ENCODE measurements at places on chromosomes 11 and 22.

DNA sequence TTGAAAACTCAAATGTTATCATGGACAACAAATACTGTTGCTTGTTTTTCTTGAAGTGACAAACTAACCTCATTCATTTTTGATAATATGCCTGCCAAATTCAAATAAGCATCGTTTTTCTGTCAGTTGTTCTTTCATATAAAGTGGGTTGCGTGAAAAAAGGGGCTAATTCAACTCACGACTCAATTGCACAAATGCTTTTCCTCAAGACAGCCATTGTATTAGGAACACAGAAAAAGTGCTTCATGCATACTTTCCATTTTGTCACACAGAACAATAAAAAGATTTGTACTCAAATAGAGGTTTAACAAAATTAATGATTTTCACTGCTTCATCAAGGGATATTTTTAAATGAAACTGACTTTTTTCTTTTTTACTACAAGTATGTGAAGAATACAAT lies 94.6 kb upstream of the ALKBH3 start:
- DNase-seq, result no peak

DNA sequence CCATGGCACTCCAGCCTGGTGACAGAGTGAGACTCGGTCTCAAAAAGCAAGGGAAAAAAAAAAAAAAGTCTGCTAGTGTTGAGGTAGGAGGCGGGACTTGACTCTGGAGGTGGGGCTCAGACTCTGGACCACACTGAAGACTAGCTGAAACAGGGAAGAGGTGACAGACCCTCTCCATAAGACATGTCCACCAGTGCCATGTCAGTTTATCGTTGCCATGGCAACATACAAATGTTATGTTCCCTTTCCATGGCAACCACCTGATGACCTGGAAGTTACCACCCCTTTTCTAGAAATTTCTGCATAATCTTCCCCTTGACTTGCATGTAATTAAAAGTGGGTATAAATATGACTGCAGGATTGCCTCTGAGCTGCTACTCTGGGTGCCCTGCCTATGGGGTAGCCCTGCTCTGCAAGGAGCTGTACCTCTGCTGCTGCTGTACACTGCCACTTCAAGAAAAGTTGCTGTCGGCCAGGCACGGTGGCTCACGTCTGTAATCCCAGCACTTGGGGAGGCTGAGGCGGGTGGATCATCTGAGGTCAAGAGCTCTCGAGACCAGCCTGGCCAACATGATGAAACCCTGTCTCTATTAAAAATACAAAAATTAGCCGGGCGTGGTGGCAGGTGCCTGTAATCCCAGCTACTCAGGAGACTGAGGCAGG lies 55.1 kb downstream of the KIAA1671 start:
- no peak for DNase-seq

GRCh38 chr22:20464096-20464614 lies 26.5 kb upstream of the SCARF2 start:
- no peak for DNase-seq

- peak; percentile 50 for DNase-seq
Observed at GRCh38 chr11:17972987-17973386, 39.9 kb downstream of the SERGEF start.

GRCh38 chr11:130456286-130456685 lies 7.8 kb downstream of the ADAMTS15 start:
- DNase-seq, result no peak

DNA sequence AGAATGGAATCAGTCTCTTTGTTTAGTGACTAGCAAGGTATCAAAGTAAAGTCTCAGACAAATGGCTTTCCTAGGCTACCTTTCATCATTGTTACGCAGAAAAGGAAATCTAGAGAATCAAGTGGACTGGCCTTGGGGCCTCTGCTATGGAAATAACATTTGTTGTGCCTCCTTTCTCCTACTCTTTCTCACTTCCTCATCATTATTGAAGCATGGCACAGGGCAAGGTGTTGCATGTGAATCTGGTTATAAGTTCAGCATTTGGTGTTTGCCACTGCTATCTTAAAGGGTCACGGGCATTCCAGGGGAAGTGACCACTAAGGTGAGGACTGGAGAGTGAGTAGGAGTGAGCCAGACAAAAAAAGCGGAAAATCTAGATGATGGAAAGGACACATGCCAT lies 54.9 kb downstream of the GLYATL1 start:
- DNase-seq, result no peak

DNA sequence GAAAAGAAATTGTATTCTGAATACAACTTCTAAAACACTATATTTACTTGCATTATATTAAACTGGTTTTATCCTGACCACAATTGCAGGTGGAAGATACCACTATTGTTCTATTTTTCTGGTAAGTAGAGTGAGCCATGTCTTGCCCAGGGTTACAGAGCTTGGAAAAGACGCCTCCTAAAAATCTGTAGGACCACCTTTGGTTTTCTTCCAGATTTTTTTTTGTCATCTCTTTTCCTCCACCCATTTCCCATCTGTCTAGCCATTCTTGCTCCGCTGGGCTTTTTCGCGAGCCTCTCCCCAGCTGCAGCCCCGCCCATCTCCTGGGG lies 294 bp upstream of the MTMR3 start:
- no peak for DNase-seq

DNA sequence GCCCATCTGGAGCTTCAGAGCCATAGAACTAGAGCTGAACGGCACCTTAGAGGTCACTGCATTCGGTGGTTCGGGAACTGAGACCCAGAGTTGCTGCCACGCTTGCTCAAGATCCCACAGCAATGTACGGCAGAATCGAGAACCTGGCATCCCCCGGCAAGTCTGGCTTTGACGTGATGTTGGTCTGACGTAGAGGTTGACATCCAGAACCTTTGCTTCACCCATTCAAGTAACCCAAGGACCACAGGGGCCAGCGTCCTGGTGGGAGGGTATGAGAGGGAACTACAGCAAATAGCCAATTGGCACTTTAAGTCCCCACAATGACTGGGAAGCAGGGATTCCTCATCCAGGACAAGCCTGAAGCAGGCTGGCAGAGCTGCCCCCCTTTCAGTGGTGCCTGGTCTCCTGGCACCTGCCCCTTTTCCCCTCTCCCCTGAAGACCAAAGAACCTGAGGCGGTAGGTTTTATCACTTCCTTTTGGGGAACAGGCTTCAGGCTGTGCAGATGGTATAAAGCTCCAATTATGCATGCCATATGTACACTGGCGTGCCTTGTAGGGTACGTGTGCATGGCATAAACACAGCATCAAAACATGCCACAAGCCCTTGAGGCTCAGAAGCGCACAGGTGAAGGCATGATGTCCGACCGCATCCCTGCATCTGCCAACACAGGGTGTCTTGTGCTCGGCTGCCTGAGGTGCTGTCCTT lies 15.3 kb upstream of the TEF start:
- no peak for DNase-seq

DNA sequence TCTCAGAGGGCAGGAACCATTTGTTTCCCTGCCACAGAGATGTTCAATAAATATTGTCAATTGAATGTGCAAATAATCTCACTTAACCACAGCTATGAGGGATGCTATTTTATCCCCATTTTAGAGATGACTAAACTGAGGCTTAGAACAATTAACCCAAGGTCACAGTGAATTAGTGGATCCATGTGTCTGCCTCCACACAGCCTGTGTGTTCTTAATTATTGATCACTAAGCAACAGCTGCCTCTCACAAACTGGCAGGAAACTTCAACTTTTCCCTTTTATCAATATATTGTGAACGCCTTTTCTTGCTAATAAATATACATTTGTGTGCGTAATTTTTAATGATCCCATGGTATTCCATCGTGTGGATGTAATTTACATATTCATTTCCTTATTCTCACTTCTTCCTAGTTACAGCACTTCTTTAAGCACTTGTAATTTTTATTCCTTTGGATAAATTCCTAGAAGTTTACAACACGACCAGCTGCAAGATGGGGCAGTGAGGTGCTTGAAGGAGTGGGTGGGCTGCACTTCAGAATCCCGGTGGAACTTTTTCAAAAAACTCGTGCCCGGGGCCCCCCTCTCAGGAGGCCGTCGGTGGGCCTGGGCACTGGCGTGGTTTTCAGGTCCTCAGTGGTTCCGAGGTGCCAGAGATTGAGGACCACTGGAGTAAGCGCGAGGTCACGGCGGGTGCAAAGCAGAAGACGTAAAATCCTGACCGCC lies 915 bp upstream of the SREBF2 start:
- DNase-seq, result no peak

DNA sequence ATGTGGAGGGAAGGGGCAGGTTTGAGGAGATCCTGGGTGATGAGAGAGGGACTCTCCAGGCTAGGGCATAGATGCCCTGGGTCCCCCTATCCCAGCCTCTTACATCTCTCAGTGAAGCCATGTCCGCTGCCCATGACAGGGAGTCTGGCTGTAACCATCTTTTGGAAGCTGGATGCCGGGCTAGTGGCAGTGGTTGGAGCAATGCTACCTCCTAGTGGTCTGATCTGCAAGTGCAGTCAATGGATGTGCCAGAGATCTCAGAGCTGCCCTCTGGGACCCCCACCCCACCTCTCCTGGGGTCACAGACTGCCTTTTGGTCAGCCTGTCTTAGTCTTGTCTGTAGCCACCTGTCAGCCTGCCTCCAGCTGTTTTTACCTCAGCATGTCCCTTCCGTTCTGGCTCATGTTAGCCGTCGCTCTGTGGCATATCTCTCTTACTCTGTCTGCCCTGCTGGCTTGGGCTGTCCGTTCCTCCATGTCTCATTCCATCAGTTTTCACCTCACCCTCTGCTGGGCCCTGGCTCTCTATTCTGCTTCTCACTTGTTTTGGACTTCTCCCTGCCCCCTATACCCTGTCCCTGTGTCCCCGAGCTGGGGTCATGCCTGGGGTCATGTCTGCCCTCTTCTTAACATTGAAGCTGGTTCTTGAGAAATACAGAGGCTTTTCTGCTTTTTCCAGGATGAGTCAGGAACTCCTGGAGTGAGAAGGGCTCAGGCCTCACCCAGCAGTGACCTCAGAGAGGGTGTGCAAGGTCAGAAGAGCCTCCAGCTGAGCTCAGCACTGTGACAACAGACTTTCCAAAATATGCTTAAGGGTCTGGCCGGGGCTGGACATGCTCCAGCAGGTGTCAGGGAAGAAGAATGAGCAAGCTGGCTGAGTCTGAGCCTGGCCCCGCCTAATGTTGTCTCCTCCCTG lies 52.0 kb upstream of the THY1 start:
- peak; percentile 54 for DNase-seq

- peak; percentile 94 for DNase-seq
Observed at GRCh38 chr11:44634401-44635281, 69.2 kb downstream of the CD82 start.

DNA sequence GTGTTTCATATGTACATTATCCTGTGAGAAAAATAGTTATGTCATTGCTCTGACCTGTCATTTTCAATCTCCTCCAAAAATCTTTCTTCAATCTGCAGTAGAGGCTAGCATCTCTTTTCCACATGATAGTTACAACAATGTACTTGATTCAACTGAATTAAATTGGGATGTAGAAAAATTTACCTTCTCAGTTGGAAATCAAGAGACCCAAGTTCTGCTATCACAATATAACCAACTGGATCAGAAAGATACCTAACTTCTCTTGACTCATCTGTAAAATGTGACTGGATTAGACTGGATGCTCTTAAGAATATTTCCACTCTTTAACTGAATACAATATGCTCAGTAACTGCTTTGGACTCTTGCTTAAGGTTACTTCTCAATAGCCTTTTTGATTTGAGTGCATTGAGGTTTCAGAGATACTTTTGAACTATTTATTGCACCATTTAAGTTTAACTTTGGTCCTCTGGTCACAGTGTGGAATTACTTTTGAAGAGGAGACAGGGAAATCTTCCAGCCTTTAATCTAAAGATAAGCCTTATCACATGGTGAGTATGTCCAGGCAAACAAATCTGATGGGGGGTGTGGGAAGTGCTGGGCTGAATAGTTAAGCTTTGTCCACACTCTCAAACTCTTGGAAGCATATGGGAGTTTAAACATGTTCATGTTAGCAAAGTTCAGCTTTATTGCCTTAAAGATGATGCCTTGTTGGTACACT lies 82.3 kb downstream of the YAP1 start:
- no peak for DNase-seq

GRCh38 chr11:128294001-128294670 lies 293.2 kb downstream of the ETS1 start:
- no peak for DNase-seq

DNA sequence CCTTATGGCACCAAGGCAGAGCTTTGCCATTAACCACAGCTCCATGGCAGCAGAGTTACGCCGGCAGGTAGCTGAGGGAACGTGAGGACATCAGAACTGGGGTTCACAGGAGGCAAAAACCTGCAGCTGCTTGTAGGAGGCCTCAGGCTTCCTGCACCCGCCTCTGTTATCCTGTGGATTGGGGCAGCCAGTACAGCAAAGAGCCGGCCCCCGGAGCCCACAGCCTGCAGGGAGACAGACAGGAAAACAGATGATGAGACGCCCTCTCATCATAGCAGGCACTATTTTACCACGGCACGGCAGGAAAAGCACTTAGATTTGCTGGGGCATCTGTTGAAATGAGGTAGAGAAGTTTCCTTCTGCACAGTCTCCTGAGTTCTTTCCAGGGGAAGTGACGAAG lies 870.3 kb downstream of the TBC1D22A start:
- DNase-seq, result no peak

DNA sequence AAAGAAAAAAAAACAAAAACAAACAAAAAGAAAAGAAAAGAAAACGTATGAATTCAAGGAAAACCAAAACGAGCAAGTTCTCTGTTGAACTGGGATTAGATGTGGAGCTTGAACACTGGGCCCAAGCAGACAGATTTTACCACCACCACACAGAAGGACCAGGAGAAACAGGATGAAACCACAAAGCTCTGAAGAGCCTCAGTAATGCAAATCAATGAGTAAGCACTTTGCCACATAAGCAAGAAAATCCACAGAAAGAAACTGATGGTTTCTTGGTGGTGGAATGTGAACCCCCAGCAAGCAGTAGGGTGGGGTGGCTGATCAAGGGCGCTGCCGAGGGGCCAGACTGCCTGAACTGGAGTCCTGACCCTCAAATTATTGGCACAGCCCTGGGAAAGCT lies 50.9 kb upstream of the NFRKB start:
- no peak for DNase-seq

DNA sequence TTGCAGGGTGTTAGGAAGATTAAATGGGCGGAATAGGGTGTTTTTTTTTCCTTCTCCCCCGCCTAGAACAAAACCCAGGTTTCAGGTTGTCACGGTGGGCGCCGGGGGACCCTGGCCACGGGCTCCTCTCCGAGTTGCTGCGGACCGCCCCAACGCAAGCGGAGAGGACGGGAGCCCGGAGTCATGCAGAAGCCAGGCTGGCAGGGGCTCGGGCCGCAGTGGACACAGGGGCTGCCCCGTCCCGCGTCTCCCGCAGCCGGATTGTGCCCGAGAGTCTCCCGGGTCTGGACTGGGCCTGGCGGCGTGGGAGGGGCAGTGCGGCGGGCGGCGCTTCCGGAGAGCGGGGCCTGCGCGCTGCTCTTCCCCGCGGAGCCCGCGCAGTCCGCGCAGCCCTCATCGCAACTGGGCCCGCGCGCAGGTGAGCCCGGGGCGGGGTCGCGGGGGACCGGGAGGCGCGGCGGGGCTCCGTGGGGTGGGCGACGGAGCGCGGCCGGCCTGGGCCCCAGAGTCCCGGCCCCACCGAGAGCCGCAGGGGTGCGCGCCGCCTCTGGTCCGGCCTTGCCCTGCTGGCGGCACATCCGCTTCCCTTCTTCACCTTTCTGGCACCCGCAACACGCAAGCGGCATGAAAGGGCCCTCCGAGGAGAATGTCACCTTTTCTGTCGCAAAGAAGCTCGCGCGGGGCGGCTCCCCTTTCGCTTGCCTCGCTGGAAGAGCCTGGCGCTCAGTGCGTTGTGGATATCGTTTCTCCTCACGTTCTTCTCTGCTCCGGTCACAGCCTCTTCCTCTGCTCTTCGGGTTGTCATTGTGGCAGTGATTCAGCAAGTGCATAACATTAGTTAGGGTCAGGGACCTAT lies at the start of gene TIRAP:
TSS of gene TIRAP (plus strand) at position 358 of the 856 bp plus-strand sequence. CDS start 7,802 bp downstream, outside the sequence.
- no peak for DNase-seq

GRCh38 chr11:12853652-12854296 lies 155.3 kb upstream of the RASSF10 start:
- DNase-seq, result no peak

GRCh38 chr11:64675450-64676260 lies 47.3 kb downstream of the NRXN2 start:
- DNase-seq, result peak; percentile 84

Data from NCI-H446 treated with DMSO at 0.1 percent for 48 hours (cell line).